A673 (cell line): ENCODE measurements at places on chromosomes 11 and 22. TPM values are rescaled to one million over a fixed set of nuclear protein-coding genes. Genes with fewer than 3 reads are reported as not detected.

ATL3 gene
- 53.8 and 63.9 TPM in 2 replicates for total RNA-seq

OR56A1 gene
- total RNA-seq, result 0.04 TPM in 1 of 2 replicates, not detected in the other

GCAT gene
- total RNA-seq, result 21.4 and 28.5 TPM in 2 replicates

A4GALT gene
- 21.9 and 23.7 TPM in 2 replicates for total RNA-seq

OR52E1 gene
- total RNA-seq, result not detected in 2 replicates
